ENCODE measurements at places on chromosomes 11 and 22.

DNA sequence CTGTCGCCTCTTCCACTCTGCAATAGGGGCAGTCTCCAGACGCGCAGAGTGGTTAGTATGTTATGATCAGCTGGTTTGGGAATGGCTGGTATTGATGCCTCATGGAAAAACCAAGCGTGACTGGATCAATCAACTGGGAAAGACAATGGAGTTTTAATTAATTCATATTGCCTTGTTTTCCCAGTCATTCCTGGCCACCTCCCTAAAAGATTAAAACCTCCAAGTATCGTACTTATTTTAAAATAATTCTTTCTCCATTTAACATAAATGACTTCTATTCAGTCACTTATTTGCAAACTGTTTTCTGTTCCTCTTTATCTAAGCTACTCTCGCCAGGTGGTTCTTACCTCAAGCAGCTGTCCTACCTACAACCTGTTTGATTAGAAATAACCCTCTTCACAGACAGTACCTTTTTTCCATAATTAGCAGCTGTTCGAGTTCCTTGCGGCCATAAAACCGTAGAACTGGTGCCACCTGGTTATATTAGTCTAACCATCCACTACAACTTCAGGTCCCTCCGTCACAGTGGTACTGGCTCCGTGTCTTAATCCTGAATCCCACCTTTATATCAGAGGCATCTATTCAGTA lies 898 bp downstream of the ZNF215 start:
- no peak for DNase-seq

- DNase-seq, result no peak
These were observed 5.9 kb upstream of the BATF2 start for GRCh38 chr11:65002706-65003105.

- no peak for DNase-seq
These were observed 206.8 kb upstream of the DDI1 start for GRCh38 chr11:103829596-103829995.

GRCh38 chr22:45064313-45065278 lies 54.8 kb upstream of the PHF21B start:
- no peak for DNase-seq

DNA sequence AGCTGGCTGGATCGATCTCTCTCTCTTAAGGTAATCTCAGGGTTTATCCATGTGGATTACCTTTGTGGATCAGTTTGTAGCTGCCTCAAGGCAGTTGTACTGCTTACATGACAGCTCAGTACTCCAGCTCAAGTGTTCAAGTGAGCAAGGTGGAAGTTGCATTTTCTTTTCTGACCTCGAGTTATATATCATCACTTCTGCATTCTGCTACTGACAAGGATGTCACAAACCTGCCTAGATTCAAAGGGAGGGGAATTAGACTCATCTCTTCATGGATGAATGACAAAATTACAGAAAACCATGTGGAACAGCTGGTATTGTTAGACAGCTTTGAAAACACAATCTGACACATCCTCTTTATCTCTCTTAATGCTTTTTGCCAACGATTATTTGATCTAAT lies 6.1 kb upstream of the TCN2 start:
- no peak for DNase-seq

DNA sequence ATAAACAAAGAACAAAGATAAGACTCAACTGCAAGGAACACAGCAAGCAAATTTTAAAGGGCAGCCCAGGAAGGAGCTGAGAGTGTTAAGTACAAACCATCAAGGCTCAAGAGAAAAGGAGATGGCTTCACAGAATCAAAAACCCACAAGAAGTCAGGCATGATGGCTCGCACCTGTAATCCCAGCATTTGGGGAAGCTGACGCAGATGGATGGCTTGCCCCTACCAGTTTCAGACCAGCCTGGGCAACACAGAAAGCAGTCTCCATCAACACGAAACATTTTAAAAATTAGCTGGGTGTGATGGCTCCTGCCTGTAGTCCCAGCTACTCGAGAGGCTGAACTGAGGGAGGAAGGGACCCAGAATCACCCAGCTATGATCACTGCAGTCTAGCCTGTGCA lies 32.6 kb downstream of the MAPK1 start:
- no peak for DNase-seq

- DNase-seq, result no peak
These were observed 2.5 kb upstream of the CLDN5 start for GRCh38 chr22:19526702-19527111.

- DNase-seq, result peak; percentile 36
These were observed 2.7 kb downstream of the CRYBB3 start for GRCh38 chr22:25202290-25202921.

DNA sequence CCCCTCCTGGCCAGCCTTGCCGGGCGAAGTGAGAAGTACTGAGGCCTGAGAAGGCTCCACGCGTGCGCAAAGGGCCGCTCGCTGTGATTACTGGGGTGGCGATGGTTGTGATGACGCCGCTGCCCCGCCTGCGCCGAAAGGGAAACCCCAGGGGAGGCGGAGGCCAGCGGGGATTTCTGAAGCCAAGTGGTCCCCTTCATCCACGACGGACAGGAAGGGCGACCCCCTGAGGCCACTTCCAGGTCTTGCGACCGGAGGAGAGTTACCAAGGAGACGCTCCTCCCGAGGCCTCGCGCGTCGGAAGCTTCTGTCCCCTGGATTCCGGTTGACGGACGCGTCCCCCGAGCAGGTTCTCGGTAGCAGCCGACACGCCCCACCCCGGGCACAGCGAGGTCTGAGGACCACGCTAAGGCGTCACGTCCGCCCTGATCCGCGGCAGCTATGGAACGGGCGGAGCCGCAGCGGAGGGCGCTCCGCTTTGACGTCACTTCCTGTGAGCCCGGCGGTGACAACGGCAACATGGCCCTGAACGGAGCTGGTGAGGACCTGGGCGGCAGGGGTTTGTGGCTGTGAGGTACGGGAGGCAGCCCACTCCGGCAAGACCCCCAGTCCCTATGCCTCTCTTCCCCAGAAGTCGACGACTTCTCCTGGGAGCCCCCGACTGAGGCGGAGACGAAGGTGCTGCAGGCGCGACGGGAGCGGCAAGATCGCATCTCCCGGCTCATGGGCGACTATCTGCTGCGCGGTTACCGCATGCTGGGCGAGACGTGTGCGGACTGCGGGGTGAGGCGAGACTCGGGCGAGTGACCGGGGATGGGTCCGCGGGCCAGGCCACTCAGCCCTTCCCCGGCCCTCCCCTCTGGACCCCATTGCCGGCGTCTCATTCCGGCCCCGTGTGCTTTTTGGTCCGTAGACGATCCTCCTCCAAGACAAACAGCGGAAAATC lies at the start of gene ZNRD2:
ZNRD2 (plus strand) TSS at position 505 of the 946 bp plus-strand sequence; CDS start at position 520, 15 bp downstream.
- DNase-seq, result peak; percentile 98

- no peak for DNase-seq
These were observed 2.5 kb downstream of the TMEM184B start for GRCh38 chr22:38270091-38270992.

GRCh38 chr11:119093942-119094815 lies 7.5 kb downstream of the DPAGT1 start:
- no peak for DNase-seq

DNA sequence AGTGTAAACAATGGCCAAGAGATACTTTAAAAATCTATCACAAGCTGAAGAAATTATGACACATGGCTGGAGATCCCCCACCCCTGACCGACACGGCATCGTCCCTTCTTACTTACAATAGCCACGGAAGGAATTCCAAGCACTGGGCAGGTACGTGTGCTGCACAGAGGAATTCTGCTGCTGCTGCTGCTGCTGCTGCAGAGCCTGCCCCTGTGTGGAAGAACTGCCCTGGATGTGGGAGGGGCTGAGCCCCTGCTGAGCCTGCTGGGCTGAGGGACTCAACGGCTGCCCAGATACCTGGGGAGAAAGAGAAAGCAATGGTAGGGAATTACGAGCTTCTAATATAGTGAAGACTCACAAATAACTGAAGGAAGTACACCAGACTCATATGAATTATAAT lies 15.0 kb upstream of the NFRKB start:
- peak; percentile 36 for DNase-seq

GRCh38 chr11:88555018-88555828 lies 217.7 kb upstream of the CTSC start:
- no peak for DNase-seq

DNA sequence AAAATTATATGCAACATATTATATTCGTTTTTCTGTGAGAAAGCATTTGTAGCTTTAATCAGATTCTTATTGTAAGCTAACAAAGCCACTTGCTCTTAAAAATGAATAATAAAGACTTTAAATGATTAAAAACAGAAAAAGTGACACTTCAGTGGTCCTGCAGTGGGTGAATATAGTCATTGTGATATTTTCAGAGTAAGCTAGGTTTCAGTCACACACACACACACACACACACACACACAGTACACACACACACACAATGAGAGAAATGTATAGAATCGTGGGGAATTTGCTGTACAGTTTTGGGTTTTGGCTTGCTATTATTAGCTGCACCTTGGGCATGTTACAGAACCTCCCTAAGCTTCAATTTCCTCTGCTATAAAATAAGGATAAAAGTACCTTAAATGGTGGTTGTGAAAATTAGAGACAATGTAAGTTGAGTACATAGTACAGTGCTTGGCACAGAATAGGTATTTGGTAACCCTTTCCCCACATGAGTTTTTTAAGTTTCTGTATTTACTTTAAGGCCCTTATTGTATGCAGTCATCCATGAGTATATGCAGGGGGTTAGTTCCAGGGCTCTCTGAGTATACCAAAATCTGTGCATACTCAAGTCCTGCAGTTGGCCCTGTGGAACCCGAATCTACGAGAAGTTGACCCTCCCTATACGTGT lies 39.8 kb downstream of the CSTPP1 start:
- DNase-seq, result no peak

DNA sequence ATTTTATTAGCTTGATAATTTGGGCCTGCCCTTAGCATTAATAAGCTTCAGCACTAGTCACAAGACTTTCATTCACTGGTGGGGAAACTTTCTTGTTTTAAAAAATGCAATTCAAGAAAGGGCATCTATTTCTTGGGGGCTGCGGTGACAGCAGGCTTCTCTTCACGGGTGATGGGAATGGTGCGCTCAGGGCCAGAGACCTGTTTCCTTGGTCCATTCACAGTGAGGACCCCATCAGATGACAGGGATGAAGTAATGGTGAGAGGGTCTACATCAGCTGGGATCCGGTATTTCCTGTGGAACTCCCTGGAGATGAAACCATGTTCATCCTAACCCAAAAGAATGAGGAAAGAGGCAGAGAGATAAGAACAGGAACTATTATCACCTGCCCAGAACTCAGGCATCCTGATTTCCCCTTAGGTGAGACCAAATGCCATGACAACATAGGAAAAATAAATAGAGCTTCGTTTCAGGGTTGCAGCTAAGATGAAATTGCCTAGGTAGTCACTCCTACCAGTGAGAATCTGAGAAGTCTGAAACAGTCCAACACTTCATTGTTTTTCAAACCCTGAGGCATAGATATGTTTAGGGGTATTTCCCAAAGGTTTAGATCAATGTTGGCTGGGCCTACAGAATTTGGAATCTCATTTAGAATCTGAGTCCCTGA lies 2.8 kb downstream of the CRYAB start:
- DNase-seq, result no peak

DNA sequence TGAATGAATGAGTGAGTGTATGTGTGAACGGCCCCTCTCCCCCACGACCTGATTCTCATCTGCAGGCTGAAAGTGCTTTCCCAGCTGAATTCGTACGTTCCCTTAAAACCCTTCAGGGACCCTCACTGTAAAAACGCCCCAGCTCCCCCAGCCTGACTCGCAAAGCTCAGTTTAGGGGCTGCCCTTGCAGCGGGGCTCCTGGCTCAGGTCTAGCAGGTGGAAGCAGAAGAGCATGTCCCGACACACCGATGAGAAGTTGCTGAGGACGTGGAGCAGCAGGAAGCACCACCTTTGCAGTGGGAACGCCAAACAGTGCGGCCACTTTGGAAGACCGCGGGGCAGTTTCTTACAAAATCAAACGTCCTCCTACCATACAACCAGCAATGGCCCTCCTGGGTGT lies 3.6 kb upstream of the MRPL23 start:
- no peak for DNase-seq

DNA sequence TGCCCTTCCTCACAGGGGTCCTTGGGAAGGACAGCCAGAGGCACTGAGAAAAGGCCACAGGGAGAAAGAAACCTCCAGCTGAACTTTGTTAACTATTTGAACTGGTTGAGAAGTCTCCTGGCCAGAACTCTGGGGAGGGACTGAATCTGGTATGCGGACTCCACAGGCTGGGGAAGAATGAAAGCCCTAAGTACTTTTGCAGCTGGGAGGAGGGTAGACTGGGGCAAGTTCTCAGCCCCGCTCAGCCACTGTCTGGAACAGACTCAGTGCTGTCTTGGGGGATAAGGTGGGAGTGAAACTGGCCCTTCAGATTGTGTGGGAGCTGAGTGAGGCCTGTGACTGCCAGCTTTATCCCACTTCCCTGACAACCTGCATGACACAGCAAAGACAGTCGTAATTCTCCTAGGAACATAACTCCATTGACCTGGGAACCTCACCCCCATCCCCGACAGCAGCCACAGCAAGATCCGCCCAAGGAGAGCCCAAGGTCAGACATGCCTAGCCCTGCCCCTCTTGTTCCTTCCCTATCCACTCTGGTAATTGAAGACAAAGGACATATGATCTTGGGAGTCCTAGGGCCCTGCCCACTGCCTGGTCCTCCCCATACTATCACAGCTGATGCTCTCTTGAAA lies 475.1 kb upstream of the CNTN5 start:
- DNase-seq, result peak; percentile 9

DNA sequence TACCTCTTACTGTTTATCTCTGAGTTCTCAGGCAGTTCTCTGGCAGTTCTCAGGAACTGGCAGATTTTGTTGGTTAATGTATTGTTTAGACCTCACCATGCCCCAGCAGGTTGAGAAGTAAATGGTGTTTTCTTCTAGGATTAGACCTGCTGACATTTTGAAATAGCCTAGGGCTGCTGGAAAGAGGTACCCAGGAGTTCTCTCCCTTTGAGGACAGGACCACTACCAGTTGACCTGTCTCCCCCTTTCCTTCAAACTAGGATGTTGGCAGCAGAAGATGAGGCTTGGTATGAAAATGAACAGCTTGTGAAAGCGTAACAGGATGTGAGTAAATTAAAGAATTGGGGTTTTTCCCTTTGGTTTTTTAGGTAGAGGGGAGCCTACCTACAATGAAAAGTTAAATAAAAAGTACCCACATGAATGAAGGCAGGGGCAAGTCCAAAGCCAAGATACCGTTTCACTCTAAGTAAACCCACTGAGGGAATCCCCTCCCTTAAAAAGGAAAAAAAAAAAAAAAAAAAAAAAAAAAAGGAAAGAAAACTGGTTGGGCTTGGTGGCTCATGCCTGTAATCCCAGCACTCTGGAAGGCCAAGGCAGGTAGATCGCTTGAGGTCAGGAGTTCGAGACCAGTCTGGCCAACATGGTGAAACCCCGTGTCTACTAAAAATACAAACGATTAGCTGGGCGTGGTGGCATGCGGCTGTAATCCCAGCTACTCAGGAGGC lies 96.2 kb downstream of the PDHX start:
- no peak for DNase-seq

GRCh38 chr11:63791495-63792167 lies 21.6 kb upstream of the SPINDOC start:
- no peak for DNase-seq
